NT2/D1 (cell line): ENCODE measurements at places on chromosomes 6 and 20.
A peak's percentile ranks its signal among the peaks of the same experiment; 100 is the strongest.

DNA sequence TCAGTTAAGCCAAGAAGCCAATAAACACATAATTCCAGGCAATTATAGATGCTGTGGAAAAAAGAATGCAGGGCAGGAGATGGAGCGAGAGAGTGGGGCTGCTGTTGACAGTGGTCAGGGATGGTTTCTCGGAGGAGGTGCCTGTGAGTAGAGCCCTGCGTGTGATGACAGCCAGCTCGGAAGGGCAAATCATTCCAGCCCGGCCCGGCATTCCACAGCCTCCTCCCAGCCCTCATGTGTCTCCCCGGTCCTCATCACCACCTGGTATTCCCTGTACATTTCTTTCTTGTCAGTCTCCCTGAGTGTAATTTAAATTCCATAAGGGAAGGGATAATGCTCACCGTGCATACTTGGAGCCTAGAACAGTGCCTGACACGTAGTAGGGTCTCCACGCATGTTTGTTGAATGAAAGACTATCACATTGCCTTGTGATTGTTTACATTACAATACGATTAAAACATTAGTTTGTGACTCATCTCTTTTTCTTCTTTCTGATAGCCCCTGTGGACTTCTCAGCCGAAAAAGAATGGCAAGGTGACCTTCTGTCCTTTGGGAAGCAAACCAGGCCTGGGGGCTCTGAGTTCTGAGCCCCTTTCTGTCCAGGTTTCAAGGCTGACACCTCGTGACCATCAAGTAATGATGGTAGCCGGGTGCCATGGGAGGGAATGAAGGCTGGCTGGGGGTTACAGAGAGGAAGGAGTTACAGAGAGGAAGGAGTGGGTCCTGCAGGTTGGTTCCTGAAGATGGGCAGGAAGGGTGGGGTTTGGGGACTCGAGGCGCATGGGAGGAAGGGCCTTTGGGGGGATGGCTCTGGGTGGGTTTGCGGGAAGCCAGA, 379.5 kb upstream of the SULF2 start:
- DNase-seq = no peak

DNA sequence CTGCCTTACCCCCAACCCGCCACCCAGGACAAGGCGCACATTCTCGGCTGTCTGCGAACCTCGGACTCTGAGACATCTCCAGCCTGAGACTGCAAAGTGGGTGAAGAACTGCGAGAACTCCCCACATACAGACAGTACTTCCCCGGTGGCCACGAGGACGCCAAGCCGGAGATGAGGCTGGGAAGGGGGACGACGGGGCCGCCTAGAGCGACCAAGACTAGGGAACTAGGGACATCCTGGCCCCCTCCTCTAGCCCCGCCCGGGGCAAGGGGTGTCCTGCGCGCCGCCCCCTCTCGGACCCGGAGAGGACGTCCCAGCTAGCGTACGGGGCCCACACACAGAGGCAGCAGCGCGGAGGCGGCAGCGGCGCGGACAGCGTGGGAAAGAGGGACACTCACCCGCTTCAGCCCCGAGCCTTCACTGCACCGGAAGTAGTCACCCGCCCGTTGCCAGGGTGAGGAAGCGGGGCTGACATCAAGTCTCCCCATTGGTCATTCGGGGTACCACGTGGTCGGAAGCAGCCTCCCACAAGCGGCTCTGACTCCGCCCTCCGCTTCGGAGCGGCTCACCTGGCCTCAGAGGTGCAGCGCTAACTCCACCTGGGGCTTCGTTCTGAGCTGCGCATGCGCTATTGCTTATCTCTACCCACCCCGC, at the start of gene TASP1:
TSS of gene TASP1 (minus strand) at position 437 of the 654 bp plus-strand sequence. CDS start 8,854 bp downstream, outside the sequence.
- DNase-seq = peak; percentile 89

GRCh38 chr6:589090-589489, 67.8 kb downstream of the HUS1B start:
- no peak for DNase-seq

DNA sequence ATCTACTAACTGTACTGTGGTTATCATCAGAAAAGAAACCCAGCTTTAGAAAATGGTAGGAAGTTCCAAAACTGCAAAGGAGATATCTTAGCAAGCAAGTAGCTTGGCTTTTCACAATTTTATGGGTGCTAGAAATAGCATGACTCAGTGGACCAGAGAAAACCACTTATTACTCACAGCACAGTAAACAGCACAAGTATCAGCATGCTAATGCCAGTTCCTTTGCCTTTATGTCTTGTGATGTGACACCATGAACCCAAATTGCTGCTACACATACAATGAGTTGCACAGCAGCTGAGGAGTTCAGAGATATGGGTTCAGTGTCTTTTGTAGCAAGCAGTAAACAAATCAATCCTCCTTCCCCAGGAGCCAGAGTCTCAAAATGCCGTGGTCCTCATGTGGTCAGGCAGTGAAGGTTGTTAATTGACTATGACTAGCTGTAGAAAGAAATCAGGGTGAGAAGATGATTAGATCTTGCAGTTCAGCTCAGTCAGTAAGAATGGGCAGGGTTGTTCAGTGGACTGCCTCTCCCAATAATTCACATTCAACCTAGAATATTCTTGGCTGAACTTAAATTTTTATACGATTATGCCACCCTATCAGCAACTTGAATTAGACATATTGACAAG, 73.3 kb downstream of the OPRM1 start:
- DNase-seq = no peak

DNA sequence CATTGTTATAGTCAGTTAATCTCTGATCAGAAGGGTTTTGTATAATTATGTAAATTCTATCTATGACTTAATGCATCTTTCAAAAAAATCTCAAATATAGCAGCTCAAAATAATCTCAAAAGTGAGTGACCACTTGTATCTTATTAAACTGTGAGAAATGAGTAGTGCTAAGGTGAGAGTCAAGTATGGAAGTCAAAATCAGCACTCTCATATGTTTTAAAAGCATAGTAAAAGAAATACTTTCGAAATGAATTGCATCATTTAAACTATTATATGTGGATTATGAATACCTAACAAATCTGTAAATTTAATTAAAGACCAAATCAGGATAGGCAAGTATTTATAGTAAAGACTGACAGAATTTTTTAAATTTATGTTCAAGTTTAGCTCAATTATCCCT, 645.6 kb downstream of the PHF3 start:
- no peak for DNase-seq

DNA sequence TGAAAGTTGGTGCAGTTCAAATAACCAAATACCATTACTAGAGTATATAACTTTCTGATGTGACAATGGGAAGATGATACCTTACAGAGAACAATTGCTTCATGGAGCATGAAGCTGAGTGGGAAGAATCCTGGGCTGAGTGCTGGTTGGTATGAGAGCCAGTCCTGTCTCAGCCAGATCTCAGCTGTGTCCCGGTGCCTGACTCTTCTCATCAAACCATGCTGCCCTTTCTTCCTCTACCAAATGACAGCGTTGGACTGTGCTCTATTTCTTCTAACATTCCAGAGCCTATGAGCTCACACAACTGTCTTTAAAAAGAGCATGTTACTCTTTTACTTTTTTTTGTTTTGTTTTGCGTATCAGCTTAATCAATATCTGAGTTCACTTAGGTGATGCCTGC, 27.5 kb upstream of the PBOV1 start:
- DNase-seq = no peak

DNA sequence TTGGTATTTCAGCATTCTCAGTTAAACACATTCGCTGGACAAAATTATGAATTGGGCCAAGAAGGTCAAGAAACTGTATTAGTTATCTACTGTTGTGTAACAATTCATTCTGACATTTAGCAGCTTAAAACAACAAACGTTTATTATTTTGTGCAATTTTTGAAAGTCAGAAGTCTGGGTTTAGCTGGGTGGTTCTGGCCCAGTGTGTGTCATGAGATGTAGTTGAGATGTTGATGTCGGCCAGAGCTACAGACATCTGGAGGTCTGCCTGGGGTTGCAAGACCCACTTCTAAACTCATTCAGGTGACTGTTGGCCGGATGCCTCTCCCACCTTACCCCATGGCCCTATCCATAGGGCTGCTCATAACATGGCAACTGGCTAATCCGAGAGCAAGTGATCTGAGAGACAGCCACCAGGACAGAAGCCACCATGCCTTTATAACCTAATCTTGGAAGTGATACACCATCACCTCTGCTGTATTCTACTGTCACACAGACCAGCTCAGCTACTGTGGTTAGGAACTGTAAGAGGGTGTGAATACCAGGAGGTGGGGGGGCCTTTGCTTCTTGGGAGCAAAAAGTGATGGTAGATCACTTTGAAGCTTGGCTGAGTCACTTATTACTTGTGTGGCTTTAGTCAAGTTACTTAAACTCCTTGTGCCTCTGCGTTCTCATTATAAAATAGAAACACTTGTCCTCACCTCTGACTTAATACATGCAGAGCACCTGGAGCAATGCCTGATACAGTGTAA, 217.0 kb upstream of the MYLIP start:
- peak; percentile 18 for DNase-seq

DNA sequence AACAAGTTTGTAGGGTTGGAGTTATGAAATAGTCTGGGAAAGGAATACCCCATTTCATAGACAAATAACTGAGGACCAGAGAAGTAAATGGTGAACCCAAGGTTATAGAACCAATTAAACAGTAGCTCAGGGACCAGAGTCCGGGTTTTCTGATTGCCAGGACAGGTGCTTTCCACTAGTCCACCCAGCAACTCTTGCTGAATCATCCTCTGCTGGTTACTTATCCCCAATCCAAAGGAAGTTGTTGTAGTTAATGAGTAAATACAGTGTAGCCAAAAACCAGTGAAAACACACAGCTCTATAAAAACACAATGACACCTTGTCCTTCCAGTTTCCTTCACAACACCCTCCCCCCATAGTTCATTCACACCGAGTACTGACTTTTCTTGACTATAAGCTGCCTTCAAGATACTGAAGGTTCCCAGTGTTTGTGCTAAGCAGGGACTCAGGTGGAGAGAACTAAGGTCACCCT, 766 bp upstream of the TINAG start:
- no peak for DNase-seq

GRCh38 chr20:48723308-48724264, 104.2 kb downstream of the PREX1 start:
- no peak for DNase-seq

DNA sequence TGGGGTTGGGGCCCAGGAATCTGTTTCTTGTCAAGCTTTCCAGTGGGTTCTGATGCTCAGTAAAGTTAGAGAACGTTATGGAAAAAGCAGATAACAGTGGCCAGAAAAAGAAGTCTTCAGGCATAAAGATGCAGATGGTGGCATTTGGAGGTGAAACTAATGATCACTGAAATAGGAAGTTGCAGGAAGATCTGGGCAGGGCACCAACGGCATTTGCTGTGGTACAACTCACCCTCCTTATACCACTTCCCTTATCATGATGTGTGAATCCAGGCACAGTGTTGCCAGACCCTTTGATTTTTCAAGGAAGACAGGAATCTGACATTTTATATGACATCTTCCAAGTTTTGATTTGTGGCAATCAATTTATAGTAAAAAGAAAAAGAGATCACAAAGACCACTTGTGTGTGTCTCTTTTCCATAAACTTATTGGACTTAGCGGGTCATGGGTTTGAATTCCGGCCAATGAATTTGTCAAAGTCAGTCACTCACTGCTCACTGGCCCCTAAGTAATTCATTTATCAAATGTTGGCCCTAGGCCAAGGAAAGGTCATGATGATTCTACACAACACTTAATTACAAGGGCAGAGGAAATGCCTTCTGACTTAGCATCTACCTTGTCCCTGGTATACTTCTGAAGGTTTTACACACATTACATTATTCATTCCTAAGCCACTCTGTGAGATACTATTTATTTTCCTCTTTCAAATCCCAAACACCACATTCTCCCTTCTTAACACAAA, 37.6 kb downstream of the LAMP5 start:
- DNase-seq = no peak

GRCh38 chr20:19256085-19256484, 43.6 kb downstream of the SLC24A3 start:
- DNase-seq = no peak

DNA sequence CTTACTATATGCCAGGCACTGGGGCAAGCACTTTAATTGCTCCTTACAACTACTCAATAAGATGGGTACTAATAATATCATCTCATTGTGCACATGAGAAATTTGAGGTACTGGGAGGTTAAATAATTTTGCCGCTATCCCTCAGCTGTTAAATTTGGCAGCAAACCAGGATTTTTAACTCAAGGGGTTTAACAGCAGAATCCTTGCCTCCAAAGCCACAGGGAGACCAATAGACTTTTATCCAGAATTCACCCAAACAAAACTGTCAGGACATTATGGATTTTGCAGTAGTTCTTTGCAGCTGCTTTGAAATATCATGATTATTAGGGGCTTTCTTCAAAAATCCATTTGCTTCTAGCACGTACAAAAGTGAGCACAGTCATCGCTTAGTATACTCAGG, 136.2 kb downstream of the RPS12 start:
- no peak for DNase-seq

DNA sequence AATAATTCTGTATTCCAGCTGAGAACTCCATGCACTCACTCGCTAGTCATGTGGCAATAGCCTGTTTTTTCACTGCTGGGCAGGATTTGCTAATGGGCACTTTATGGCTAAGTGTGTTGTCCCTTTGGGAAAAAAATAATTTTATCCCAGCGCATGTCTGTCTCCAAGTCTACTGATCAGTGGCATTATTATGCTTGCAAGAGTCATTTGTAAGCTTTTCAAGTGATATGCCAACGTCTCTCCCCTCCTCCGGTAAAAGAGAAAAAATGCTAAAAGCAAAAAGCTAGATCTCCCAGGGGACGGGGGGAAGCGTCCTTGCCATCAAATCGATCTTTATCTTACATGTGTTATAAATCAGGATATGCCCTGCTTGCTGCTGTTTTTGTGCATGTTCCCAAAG, 407.7 kb downstream of the CDH26 start:
- DNase-seq = no peak

DNA sequence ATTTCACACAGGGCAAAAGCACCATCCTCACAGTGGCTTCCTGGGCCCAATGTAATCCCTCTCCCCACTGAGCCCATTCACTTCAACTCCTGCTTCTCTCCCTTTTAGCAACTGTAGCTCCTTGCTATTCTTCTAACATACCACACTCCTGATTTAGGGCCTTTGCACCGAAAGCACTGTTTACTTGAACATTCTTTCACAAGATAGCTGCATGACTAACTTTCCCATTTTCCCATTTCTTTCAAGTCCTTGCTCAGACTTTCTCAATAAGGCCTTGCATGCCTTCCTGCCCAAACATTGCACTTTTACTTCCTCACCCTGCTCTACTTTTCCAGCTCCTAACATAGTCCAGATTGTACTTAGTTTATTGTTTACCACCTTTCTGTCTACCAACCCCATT, 73.0 kb downstream of the SHPRH start:
- no peak for DNase-seq
